Activated CD4-positive, alpha-beta T cell treated with anti-CD3 and anti-CD28 coated beads, Interleukin-2, Interleukin-6, amounts not matched to agents 100 ng/mL and 50 ng/mL, durations not matched to agents 16 hours and 8 hours (primary cell): ENCODE measurements at places on chromosomes 4 and X.

GRCh38 chrX:106404512-106404911, 207.3 kb upstream of the RADX start:
- no peak for DNase-seq

GRCh38 chrX:8730812-8731558, 952 bp downstream of the ANOS1 start:
- DNase-seq, result no peak

- DNase-seq, result no peak
Measured at GRCh38 chr4:124964251-124964650, 251.7 kb upstream of the ANKRD50 start.

DNA sequence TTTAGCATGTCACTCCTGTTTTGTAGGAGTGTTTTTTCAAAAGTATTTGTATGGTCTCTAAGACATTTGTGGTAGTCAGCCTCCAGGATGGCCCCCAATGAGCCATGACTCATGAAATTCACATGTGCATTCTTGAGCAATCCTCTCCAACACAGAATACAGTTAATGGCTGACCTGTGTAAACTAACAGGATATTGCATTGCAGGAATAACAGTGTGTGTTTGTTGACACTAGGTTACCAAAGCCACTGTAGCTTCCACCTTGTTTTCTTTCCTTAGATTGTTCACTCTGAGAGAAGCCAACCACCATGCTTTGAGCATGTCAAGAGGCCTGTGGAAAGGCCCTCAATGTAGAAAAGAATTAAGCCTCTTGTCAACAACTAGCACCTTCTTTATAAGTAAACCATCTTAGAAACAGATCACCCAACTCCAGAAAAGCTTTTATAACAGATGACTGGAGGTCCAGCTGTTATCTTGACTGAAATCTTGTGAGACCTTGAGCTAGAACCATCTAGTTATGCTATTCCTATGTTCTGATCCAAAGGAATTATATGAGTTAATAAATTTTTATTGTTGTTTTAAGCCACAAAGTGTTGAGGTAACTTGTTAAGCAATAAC, 28.5 kb downstream of the TBCK start:
- no peak for DNase-seq

DNA sequence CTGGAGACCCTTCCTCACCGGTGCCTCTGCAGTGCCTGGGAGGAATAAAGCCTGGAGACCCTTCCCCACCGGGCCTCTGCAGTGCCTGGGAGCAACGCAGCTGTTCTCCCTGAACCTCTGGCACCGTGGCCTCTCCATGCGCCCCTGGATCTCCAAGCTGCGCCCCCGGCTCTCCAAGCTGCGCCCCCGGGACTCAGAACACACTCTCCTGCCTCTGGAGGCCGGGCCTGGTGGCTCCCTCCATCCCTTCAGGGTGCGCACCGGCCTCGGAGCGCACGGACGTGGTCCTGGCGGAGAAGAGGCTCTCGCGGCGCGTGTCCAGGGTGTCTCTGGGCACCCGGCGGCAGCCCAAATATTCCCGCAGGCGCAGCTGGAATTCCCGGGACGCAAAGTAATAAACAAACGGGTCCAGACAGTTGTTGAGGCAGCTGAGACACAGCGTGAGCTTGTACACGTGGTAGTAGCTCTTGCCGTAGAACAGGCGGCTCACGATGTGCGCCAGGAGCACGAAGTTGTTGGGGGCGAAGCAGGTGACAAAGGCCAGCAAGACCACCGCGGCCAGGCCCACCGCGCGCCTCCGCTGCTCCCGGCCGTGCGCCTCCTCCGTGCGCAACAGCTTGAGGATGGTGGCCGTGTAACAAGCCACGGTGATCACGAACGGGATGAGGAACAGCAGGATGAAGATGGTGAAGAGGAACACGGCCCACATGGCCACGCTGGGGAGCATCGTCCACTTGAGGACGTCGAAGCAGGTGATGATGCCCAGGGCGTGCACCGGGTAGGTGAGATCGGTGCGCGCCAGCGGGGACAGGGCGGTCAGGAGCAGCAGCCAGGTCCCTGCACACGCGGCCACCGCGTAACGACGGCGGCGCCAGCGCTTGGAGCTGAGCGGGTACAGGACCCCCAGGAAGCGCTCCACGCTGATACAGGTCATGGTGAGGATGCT, 12.8 kb upstream of the ASMTL start:
- DNase-seq, result no peak

GRCh38 chrX:23810279-23810678, 27.3 kb downstream of the SAT1 start:
- no peak for DNase-seq

- DNase-seq, result no peak
Measured at GRCh38 chr4:150232029-150232428, 153.8 kb downstream of the DCLK2 start.

- DNase-seq, result no peak
Measured at GRCh38 chr4:138115053-138115452, 127.1 kb downstream of the SLC7A11 start.

GRCh38 chrX:102627640-102628039, 23.6 kb upstream of the GPRASP1 start:
- no peak for DNase-seq

- no peak for DNase-seq
Measured at GRCh38 chr4:8262637-8263322, 6.8 kb upstream of the HTRA3 start.

DNA sequence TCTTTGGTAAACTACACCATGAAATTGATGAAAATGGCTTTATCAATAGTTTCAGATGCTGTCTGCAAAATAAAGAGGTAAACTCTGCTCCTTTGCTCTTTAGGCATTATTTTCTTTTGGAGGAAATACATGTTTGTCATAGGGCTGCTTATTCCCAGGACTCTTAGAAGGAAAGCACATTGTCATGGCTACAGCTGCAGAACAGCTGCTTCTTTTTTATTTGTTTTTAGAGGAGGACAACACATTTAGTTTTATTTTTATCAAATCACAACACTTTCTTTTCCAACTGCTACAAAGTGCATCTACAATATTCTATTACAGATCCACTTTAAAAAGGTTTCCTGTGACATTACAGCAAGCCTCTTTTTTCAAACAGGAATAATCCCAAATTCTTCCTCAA, 12.7 kb upstream of the HPF1 start:
- DNase-seq, result no peak

GRCh38 chrX:148609515-148610327, 109.3 kb downstream of the AFF2 start:
- no peak for DNase-seq

- DNase-seq, result no peak
Measured at GRCh38 chr4:45989775-45990174, 134.1 kb downstream of the GABRG1 start.
